Activated CD4-positive, alpha-beta T cell treated with anti-CD3 and anti-CD28 coated beads, Interleukin-2, amount 50 U/mL, for 1 hour (primary cell): ENCODE measurements at places on chromosomes 4 and X.

- DNase-seq = no peak
Observed at GRCh38 chr4:8754634-8755589, 116.7 kb downstream of the HMX1 start.

DNA sequence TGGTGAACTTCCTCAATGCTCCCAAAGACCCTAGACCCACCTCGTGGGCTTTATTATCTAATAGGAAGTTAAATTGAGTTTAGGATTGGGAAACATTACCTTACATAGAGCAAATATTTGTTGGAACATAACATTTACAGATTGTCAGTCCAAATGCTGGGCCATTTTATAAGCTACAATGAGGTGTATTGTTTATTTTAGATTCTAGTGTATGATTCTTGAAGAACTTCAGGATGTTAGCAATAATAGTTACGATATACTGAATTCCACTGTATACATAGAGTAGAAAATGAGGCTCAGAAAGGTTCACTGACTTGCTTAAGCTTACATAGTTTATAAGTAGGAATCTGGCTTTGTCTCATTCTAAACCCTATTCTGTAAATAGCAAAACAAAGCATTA is 37.4 kb downstream of the PAQR3 start:
- DNase-seq = no peak

DNA sequence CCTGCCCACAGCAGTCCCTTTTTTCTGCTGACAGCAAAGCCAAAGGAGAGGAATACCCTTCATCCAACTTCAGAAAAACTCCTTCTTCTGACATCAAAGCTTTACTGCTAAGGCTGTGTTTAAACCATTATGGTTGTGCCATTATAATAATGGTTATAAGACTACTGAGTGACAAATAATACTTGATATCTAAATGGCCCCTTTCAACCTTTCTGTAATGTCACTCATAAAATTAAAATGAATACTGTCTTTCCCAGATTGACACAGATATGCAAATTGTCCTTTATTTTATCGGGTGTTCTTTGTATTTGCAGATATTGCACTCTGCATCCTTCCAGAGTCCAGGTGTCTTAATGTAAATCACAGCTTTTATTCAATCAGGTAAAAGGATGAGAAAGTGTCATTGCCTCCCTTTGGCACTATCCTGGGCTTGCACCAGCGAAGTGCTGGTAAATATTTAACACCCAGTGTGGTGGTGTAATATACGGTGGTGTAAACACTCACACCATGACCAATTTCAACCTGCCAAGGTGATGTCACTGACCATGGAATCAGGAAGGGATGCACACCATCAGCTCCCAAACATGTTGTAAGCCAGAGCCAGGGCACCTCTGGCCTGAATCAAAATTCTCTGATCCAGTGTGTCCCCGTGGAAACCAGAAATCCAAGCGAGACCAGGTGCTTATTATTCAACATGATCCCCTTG is 139.4 kb upstream of the TENM3 start:
- no peak for DNase-seq

GRCh38 chrX:40513012-40513411 is 67.8 kb upstream of the ATP6AP2 start:
- DNase-seq = no peak

GRCh38 chr4:10107111-10108091 is 9.2 kb downstream of the WDR1 start:
- no peak for DNase-seq

DNA sequence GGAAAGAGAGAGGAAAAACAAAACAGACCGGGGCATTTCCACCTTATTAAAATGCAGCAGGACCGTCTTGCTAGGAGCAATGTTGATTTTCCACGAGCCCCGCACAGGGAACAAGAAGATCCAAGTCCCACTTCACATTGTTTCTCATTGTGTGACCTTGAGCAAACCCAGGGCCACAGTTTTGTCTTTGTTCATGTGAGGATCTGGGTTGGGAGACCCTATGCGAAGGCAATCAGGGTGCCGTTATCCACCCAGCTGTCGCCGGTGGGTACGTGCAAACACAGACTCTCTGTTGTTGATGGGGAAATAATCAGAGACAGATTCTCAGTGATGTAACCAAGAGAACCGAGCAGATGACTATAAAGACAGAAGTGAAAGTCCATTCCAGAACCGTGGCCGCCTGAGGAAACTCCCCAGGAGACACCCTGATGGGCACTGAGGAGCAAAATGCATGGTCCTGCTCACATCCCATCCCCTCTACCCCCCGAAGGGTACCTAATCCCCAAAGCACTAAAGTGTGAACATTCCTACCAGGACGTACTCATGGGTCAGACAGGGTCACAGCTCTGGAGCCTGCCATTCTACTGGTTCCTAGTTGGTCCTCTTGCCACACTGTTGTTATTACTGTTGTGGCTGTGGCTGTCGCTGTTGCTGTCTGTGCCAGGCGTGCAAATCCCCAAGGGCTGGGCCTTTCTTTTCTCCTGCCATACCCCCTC is 102.7 kb upstream of the RBPJ start:
- no peak for DNase-seq

GRCh38 chr4:1658146-1658545 is 26.0 kb downstream of the FAM53A start:
- no peak for DNase-seq

DNA sequence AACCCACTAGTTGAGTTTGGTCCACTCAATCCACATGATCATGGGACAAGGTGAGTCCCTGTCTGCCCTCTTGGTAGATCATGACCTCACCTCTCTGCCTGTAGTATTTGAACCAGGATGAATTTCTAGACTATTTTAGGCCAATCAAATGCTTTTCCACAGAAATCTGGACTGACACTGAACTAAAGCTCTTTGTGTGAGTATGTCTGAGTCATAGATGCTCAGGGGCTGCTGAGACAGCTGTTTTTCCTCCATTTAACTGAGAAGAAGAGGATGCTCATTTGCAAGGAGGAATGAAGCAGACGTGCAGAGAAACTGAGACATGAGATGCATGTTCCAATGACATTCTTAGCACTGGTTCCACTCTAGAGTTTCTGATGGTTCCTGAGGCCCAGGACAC is 77.3 kb upstream of the TMEM47 start:
- no peak for DNase-seq

DNA sequence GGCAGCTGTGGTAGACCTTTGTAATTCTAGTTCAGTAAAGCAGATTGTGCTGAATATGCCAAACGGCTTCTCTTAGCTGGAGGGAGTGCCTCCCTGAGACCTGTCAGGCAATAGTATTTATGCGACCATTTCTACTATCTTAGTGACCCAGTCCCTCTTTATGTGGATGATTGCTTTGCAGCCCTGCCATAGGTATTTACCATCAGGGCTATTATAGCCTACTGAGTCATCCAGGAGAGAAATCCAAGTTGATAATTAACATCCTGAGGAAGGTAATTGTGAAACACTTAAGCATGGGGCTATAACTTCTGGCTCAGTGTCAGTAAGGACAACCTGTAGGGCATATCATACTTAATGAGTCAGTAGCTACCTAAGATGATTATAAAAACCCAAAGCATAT is 103.9 kb upstream of the MAOA start:
- no peak for DNase-seq

- DNase-seq = no peak
Observed at GRCh38 chr4:87122252-87122651, 98.2 kb downstream of the KLHL8 start.

- DNase-seq = no peak
Observed at GRCh38 chrX:17266136-17266535, 108.9 kb upstream of the NHS start.

DNA sequence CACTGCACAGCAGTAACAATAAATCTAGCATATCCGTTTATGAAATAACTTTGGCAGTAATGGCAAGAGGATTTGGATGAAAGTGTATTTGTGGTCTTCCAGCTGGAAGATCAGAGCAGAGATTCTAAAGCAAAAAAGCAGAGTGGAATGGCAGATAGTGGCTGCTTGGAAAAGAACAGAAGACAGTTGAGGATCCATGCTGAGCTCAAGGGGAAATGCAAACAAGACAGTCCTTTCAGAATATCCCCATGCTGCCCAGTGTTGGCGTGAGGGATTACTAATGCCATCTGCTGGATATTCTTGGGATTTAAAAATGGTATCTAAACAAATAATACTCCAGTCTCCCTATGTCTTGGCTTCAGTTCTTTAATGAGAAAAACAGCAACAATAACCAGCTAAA is 629.1 kb upstream of the ATOH1 start:
- DNase-seq = no peak

- DNase-seq = no peak
Observed at GRCh38 chr4:141642711-141643110, 6.3 kb downstream of the IL15 start.

GRCh38 chr4:187084701-187085100 is 361.0 kb upstream of the FAT1 start:
- no peak for DNase-seq

GRCh38 chr4:80153874-80154544 is 43.3 kb upstream of the PRDM8 start:
- no peak for DNase-seq

DNA sequence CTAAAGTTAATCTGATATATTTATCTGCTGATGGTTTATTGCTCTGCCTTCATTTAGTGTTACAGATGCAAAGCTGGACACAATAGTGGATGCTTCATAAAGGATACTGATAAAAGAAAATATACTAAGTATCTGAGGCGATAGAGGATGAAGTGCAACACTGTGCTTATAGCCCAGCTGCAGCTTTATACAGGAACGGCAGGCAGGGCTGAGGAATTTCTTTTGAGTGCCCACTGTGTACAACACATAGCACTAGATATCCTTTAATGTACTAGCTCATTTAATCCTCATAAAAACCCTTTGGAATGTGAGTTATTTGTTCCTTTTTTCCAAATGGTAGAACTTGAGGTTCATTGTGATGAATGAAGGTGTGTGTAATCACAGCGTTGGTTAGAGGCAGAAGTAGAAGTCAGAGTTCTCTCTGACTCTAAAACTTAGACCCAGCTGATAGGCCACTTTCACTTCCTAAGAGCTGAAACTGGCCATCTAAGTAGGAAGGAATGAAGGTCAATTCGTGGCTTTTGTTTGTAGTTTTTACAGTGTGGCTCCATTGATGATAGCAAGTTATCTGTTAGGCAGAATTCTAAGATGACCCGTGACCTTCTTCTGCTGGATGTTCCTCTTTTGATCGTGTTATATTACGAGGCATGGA is 138.0 kb downstream of the VEGFC start:
- DNase-seq = no peak

DNA sequence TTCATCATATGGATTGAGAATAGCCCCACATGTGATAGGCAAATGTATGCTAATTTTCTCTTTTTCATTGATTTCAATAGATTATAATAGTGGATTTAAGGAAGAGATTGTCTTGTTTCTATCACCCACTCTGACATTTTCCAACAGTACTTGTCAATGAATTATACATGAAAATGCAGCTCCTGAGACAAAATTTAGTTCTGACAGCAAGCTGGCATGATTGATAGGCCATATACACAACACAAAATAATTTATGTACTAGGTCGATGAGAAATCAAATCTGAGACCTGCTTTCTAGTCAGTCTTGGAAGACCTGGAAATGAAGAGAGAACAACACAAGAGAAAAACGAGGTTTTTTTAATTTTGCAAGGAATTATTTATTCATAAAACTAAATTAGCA is 118.0 kb upstream of the MYOZ2 start:
- DNase-seq = no peak

DNA sequence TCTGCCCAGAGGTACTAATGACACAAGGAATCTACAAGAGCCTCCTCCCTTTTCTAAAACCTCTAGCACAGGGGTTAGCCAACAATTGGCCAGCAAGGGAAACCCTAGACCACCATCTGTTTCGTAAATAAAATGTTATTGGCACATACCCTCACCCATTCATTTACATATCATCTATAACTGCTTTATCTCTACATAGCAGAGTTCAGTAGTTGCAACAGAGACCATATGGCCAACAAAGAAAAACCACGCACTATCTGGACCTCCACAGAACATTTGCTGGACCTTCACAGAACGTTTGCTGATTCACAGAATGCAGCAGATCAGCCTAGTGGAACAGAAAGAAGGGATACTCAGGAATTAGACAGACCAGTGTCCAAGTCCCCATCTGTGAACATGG is 9.4 kb downstream of the SLC2A9 start:
- DNase-seq = no peak

DNA sequence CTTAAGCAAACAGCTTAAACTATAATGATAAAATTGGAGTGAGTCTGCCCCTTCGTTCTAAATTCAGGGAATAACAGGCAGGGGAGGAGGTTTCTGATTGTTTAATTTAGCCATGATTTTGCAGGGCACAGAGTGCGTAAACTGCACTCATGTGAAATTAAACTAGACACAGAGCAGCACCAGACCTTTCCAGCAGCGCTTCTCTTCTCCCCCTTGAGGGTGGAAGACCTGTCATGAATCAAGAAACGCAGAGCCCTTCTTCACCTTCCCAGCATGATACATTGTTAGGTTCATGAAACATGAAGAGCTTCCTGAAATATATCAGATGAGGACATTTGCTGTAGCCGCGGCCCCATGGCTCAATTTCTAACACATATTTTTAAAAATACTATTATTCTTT is 63.1 kb downstream of the FAM114A1 start:
- DNase-seq = no peak

DNA sequence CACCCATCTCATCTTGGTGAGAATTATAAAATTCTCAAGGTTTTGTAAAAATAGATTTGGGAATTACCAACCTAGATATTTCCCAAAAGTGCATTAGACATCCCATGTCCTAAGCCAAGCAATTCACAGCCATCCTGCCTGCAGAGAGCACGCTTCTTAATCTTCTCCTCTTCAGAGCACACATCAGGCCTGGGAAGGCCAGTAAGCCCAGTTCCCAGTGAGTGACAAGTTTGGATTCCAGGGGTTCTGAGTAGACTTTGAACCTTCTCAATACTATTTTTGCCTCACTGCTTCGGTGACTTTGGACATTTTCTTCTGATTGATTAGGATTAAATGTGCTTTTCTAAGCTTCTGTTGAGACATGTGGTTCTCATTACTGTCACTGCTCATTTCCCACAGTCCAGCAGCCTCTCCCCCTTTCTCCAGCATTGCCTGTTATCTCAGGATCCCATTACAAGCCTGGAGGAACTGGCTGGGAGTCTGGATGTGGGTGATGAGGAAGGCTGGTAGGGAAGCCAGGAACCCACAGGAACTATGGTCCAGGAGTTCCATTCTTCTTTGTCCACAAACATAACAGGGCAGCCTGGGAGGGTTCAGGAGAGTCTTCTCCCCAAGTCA is 56.4 kb upstream of the TMEM150C start:
- DNase-seq = no peak

DNA sequence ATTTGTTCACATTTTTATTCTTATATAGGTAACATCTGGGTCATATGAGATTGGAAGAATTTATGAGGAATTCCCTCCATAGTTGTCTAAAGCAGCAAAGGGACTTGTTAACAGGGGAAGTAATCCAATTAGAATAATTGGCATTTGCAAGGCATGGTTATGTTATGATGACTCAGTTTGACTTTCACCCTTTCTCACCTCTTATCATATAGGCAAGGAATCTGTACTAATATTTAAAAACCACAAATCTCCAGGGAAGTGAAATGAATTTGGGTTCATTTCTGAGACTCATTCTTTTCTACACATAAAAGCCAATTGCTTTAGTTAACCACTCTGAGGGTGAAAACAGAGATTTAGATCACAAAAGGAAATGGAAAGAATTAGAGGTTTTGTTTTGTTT is 281.5 kb upstream of the DKK2 start:
- no peak for DNase-seq
